ENCODE measurements at places on chromosomes 7 and 10.

DNA sequence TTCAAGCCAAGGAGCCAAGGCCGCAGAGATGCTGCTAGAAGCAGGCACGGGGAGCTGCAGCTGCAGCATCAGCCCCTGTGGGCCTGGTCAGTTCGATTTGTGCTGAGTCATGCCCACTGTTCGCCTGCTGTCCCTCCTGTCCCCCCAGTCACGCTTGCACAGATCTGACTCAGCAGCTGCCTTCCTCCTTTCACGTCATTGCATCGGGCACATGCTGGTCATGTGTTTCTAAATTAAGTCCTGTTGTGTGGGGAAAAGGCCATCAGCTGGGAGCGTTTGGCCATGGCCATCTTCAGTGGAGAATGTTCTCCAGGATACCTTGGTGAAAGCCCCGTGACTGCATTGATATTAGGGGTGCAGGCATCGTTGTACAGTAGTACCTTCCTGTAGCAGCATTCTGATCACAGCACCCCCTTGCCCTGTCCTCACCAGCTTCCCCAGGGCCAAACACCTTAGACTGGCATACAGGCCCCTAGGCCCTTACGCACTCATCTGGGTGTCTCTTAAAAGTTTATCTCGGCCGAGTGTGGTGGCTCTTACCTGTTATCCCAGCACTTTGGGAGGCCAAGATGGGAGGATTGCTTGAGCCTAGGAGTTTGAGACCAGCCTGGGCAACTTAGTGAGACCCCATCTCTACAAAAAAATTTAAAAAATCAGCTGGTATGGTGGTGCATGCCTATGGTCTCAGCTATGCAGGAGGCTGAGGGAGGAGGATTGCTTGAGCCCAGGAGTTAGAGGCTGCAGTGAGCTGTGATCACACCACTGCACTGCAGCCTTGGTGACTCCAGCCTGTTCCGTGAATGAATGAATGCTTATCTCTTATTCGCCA lies 23.2 kb downstream of the POR start:
- no peak for DNase-seq

DNA sequence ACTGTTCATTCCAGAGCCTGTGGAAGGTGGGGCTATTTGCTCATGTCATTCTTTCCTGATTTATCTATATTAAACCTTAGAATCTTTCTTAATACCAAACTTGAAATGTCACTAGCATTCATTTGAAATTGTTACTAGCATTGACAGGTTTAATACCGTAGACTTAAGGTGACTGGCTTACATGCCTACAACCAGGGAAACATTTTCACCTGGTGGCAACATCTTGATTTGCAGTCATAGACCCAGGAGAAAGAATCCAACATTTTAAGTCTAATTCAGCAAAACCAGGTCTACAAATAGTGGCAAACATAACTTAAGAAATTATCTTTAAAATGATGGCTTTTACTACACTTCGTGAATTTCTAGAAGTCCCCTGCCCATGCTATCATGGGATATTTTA lies 353.7 kb downstream of the HTR7 start:
- no peak for DNase-seq

- no peak for DNase-seq
Measured at GRCh38 chr7:104458875-104459274, 130.5 kb downstream of the LHFPL3 start.

DNA sequence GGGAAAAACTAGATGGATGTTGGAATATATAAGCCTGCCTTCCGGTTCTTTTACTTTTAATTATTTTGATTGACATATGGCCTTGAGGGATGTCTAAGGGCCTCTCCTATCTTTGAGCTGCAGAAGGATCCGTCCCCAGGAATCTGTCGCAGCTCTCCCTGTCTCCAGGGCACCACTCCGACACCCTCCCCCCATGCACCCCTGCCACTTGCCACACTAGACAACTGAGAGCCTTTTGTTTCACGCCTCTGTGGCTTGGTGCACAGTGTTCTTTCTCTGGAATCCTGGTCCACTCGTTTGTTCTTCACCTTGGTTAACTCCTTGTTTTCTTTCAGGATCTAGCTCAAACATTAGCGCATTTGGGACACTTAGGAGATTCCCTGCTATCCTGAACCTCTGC lies 124.1 kb upstream of the EFCAB10 start:
- DNase-seq: no peak

GRCh38 chr10:60778971-60779796 lies 906 bp downstream of the CDK1 start:
- DNase-seq: no peak

GRCh38 chr7:24637021-24637420 lies 63.8 kb downstream of the PALS2 start:
- DNase-seq: no peak

DNA sequence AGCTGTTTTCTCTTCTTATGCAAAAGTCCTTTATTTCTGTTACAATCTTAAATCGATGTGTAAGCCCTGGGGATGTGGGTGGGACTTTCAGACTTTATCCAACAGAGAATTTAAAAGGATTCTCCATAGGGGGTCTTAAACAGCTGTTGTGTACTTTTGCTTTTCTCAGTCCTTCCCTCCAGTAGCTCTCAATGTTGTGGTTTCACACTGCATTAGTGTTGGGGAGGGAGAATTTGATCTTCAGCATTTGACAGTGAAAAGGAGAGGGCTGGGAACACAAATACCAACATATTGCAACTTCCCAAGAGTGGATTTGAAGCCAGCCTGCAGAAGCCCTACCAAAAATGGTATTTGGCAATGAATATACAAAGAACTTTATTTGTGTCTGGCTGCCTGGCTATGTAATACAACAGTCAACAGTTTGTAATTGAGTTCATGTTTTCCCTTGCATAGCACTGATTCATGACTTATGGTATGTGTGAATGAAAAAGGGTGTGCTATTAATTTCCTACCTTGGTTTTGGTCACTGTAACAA lies 80.1 kb upstream of the CAPZA2 start:
- DNase-seq: no peak

DNA sequence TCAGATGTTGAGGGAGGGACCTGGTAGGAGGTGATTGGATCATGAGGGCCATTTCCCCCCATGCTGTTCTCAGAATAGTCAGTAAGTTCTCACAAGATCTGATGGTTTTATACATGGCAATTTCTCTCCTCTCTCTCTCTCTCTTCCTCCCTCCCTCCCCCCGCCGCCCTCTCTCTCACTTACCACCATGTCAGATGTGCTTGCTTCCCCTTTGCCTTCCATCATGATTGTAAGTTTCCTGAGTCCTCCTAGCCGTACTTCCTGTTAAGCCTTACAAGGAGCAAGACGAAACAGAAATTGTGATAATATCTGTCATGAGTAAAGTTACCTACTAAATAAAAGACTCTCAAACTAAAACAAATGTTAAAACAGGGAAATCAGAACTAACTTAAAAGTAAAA lies 19.9 kb upstream of the GPR141 start:
- DNase-seq: no peak

DNA sequence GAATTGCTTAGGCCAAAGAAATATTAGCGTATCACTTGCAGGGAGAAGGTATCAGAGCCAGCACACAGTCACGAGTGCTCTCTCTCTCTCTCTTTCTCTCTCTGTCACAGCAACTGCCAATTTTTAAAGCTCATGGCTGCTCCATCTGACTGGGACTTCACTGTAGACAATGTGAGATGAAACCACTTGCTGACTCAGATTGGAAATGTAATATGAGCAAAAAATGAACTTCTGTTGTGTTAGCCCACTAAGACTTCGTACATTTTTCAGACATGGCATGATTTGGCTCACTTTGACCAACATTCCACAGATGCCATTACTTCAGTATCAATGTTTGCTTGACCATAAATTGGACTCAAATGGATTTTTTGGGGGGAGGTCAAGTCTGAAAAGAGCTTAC lies 68.1 kb downstream of the DGKB start:
- DNase-seq: no peak

GRCh38 chr7:152663148-152663740 lies 12.7 kb downstream of the XRCC2 start:
- DNase-seq: no peak

GRCh38 chr7:131521651-131522163 lies 34.7 kb downstream of the PODXL start:
- no peak for DNase-seq

DNA sequence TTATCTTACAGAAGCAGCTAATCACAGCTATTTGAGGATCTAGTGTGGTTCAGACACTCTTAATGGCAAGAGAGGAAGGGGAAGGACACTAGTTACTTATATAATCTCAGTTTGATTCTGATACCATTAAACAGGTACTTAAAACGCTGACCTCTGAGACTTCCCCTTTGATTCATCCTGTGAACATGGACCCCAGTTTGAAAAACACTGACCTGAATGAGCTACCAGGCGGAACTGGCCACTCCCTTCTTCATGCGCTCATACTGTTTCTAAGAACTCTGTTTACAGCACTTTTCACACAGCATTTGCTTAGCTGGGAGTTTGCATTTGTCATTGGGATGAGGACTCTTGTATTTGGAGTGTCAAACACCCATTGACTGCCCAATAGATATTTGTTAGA lies 45.7 kb downstream of the BEND7 start:
- no peak for DNase-seq

DNA sequence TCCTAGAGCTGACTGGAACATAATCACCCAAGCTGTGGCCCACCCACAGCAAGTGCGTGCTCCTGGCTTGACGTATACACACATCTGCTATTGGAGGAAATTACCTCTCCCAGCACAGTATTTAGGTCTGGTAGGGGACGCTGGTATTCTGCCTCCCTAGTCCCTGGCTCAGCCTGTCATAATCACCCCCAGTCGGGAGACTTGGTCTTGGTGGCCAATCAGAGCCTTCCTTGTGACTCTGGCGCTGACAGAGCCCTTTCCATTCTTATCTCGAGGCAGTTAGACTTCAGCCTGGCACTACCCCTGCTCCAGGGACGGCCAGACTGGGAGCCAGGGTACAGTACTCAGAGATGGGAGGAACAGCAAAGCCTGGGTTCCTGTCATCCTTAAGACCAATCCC lies 14.3 kb upstream of the PRKAG2 start:
- no peak for DNase-seq

- DNase-seq: no peak
Measured at GRCh38 chr7:7967886-7968543, 581 bp upstream of the GLCCI1 start.

- no peak for DNase-seq
Measured at GRCh38 chr7:69211739-69212138, 386.5 kb upstream of the AUTS2 start.

All from activated T-helper 2 cell treated with anti-CD3 and anti-CD28 coated beads, Interferon-gamma antibody, Interleukin-2, Interleukin-4, amounts not matched to agents 10 μg/mL and 5 μg/mL and 100 μg/mL, durations not matched to agents 14 hours and 24 hours and 36 hours (primary cell).